ENCODE measurements at places on chromosomes 7 and 10.

- no peak for DNase-seq
Observed at GRCh38 chr10:96826438-96826837, 5.7 kb upstream of the LCOR start.

DNA sequence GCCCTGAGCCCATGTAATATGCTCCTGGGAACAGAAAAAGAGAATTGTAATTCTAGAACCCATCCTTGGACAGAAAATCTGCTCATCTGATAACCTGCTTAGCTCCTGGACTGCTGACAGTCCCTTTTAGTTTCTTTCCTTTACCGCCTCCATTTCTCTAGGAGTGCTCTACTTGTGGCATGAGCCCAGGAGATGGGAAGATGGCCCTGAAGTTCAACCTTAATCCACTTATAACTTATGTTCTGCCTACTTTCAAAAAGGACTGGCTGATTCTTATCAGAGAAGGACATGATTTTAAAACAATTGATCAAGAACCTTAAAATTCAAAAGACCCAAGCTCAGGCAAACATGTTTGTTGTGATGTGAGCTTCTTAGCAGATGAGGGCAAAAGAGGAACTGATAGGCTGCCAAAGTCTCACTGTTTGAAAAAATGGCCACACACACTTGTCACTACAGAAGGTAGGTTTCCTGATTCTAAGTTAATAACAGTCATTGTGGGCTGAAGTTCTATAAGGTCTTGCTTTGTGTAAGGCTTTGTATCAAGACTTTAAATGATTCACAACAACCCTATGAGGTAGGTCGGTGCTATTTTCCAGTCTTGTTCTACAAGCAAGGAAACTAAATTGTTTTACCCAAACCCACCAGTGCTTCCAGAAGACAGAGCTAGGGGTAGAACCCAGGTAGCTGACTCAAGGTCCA is 94.3 kb upstream of the AFAP1L2 start:
- DNase-seq = no peak

DNA sequence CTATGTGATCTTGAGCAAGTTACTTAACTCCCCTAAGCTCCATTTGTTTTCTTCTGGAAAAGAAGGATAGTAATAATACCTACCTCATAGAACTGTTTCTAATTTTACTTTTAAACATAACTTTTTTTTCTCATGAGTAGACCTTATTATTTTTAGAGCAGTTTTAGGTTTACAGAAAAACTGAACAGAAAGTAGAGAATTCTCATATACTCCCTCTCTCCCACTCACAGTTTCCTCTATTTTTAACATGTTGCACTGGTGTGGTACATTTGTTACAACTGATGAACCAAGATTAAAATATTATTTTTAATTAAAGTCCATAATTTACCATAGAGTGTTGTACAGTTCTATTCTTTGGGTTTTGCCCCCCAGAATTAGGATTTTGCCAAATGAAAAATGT is 221.3 kb upstream of the CSTF2T start:
- DNase-seq = no peak

DNA sequence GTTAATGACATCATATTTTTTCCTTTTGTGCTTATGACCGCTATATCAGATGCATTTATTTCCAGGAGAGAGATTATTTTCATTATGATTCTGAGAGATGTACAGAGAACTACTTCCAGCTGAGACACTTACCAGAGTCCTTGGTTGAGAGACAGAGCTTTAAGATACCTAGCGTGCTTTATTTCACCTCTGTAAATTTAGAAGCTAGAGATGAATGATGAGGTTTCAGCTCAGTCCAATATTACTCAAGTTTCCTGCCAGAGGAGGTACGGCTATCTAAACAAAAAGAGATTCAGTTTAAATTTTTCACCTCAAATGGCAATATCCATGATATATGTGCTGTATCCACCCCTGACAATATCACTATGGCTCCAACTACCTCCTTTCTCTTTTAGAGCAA is 182.6 kb upstream of the FAM3C start:
- DNase-seq = no peak

GRCh38 chr10:6729071-6729774 is 149.1 kb upstream of the PRKCQ start:
- no peak for DNase-seq

- no peak for DNase-seq
Observed at GRCh38 chr10:22666287-22667092, 47.9 kb downstream of the PIP4K2A start.

DNA sequence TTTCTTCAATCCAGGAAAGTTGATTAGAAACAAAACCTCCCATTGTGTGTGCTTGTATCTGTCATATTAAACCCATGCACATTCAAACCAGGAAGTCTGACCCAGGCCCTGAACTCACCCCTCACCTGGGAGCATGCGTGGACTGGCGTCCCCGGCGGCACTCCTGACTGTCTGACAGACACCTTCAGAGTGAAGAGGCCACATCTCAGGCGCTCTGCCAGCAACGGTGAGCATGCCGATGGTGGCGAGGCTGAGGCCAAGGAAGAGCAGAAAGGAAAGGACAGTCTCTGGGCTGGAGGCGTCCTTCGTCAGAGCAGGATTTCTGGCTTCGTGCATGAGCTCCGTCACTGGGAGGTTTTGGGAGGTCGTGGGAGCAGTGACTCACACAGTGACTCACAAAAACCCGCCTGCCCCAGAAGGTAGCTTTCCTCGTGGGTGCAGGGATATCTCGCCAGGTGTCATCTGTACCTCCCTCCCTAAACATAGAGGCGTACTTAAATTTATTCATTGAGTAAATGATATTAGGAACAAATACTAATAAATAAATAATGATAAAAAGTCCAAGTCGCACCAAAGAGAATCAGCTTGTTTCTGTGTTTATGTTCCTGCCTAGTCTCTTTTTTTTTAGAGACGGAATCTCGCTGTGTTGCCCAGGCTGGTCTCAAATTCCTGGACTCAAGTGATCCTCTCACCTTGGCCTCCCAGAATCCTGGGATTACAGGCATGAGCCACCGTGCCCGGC is 13.5 kb downstream of the IQCE start:
- no peak for DNase-seq

- no peak for DNase-seq
Observed at GRCh38 chr7:84236398-84236797, 41.8 kb upstream of the SEMA3A start.

DNA sequence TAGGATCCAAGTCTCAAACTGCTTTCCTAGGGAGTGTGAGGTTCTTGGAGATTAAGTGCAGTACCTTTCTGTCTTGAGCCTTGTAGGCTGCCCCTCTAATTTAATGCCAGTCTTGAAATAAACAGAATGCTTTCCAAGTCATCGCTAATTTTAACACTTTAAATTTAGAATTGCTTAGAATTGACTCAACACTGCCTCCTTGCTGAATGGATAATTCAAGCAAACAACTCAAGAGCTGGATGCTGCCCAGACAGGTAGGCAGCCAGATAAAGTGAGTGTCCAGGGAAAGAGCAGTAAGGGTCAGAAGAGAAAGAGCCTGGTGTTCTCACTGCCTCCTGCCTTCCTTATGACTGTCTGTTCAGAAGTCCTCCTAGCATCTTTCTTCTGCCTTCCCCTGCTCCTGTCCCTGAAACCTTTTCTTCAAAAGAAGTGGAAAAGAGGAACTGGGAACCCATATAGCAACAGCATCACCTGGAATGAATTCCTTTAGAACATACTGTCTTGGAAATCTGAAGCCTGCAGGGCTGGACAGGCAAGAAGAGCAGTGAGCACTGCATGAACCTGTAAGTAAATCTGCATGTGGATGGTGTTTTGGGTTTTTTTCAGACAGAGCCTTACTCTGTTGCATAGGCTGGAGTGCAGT is 3.1 kb upstream of the GOT1 start:
- no peak for DNase-seq

GRCh38 chr10:1293636-1294435 is 237.7 kb downstream of the WDR37 start:
- no peak for DNase-seq

- no peak for DNase-seq
Observed at GRCh38 chr7:74280985-74281384, 8.2 kb upstream of the CLIP2 start.

GRCh38 chr10:3931224-3931623 is 146.2 kb upstream of the KLF6 start:
- no peak for DNase-seq

GRCh38 chr7:12360948-12361347 is 42.7 kb downstream of the VWDE start:
- no peak for DNase-seq

GRCh38 chr10:75487087-75487754 is 55.8 kb downstream of the LRMDA start:
- no peak for DNase-seq

GRCh38 chr10:133274751-133275683 is 1.7 kb downstream of the ADAM8 start:
- peak; percentile 64 for DNase-seq

DNA sequence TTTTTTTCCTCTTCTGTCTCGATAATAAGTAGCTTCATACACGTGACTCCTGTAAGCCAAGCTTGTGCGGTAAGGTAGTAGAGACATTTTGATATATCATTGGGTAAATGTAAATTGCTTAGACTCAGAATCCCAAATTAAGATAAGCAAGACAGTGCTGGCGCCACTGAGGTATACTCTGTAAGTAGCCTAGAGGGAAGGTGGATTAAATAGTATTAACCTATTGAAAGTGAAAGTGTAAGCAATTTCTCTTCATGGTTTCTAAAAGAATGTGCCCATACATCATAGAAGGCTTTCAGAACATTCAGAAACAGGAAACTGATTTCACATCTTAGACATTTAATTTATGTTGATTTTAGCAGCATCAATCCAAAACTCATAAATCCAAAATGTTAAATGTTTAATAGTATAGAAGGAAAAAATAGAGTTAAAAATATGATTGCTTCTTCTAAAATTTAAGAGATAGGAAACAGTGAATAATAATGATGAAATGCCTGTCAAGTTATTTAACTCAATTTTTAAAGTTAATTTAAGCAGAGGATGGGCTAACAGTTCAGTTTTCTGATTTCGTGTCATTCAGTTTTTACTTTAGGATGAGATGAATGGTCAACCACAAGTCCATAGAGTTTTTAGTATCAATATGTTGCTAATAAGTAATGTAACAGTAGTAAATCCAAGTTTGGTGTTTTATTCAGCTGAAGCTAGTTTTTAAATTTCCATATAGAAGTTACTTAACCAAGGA is 36.8 kb downstream of the LRRC72 start:
- DNase-seq = no peak
